Occipital lobe (tissue), 3 donors: ENCODE measurements at places on chromosomes 3 and 15. TPM values are rescaled to one million over a fixed set of nuclear protein-coding genes. Genes with fewer than 3 reads are reported as not detected.

TMEM212 gene
- not detected for total RNA-seq

CCR3 gene
- not detected for total RNA-seq

ADAMTS7 gene
- total RNA-seq, result 5.9 TPM

TOPBP1 gene
- total RNA-seq, result 47.9 TPM

TMEM207 gene
- total RNA-seq, result not detected

DPPA2 gene
- not detected for total RNA-seq

DUOXA2 gene
- total RNA-seq, result not detected

KLHL40 gene
- not detected for total RNA-seq

ARHGAP31 gene
- total RNA-seq, result 3.7 TPM

TGM5 gene
- total RNA-seq, result not detected

FRMD4B gene
- 54.6 TPM for total RNA-seq

HIGD2B gene
- 0.47 TPM for total RNA-seq

ADAMTSL3 gene
- 20.6 TPM for total RNA-seq

FBXO22 gene
- 23.2 TPM for total RNA-seq

CGNL1 gene
- 5.3 TPM for total RNA-seq

LYZL4 gene
- total RNA-seq, result not detected

THPO gene
- total RNA-seq, result not detected

CILP gene
- total RNA-seq, result 0.31 TPM

SLC12A1 gene
- 0.16 TPM for total RNA-seq

GOLGA8J gene
- not detected for total RNA-seq

GOLGA6D gene
- not detected for total RNA-seq

FETUB gene
- not detected for total RNA-seq

CCDC66 gene
- 86.7 TPM for total RNA-seq

ALDH1A3 gene
- 1.9 TPM for total RNA-seq

SPINT1 gene
- total RNA-seq, result 5.1 TPM

DUSP7 gene
- total RNA-seq, result 10.8 TPM

CRBN gene
- 187 TPM for total RNA-seq

SNX33 gene
- 1.4 TPM for total RNA-seq

GLT8D1 gene
- 57.9 TPM for total RNA-seq

KCNMB2 gene
- 15.4 TPM for total RNA-seq

SUMF1 gene
- total RNA-seq, result 36.8 TPM

ARID3B gene
- 8.3 TPM for total RNA-seq

GATM gene
- total RNA-seq, result 150 TPM

OXTR gene
- total RNA-seq, result 0.94 TPM

CEP152 gene
- total RNA-seq, result 2.7 TPM

NEK11 gene
- 24.6 TPM for total RNA-seq

TICRR gene
- total RNA-seq, result 0.62 TPM

RASGRP1 gene
- 20.4 TPM for total RNA-seq

ECE2 gene
- 2.2 TPM for total RNA-seq

ZNF35 gene
- 24.3 TPM for total RNA-seq

CHRFAM7A gene
- 3.9 TPM for total RNA-seq

SMCO1 gene
- not detected for total RNA-seq

NPAP1 gene
- 0.31 TPM for total RNA-seq

CKMT1A gene
- 5.6 TPM for total RNA-seq

RLBP1 gene
- total RNA-seq, result 2.3 TPM

PSMD2 gene
- total RNA-seq, result 244 TPM

SERPINI2 gene
- total RNA-seq, result 2.0 TPM

CACNA1D gene
- total RNA-seq, result 14.0 TPM

GABRR3 gene
- total RNA-seq, result not detected

CCR9 gene
- 0.16 TPM for total RNA-seq

SLC22A14 gene
- total RNA-seq, result 0.31 TPM

TTC14 gene
- 92.3 TPM for total RNA-seq
